ENCODE measurements at places on chromosomes 16 and 17. TPM values are rescaled to one million over a fixed set of nuclear protein-coding genes. Genes with fewer than 3 reads are reported as not detected.

DNA sequence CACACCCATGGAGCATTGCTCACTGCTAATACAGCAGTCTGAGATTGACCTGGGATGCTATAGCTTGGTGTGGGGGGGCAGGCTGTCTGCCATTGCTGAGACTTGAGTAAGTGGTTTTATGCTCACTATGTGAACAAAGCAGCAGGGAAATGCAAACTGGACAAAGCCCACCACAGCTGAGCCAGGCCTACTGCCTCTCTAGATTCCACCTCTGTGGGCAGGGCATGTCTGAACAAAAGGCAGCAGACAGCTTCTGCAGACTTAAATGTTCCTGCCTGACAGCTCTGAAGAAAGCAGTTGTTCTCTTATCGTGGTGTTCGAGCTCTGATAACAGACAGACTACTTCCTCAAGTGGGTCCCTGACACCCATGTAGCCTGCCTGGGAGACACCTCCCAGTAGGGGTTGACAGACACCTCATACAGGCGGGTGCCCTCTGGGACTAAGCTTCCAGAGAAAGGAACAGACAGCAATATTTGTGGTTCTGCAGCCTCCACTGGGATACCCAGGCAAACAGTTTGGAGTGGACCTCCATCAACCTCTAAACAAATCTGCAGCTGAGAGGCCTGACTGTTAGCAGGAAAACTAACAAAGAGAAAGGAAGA lies 2204.8 kb downstream of the TP53TG3F start:
- H3K36me3 ChIP-seq: no peaks in the 10 kb centered on the region
- no peak for DNase-seq
- no peak overlapping the region for H3K27ac ChIP-seq
- H3K27me3 ChIP-seq: no peaks in the 10 kb centered on the region
- H3K4me3 ChIP-seq: no peak overlapping the region
- no peaks in the 10 kb centered on the region for H3K4me1 ChIP-seq

- peak overlapping the region; percentile 65 for H3K27ac ChIP-seq
- no peak overlapping the region for H3K4me3 ChIP-seq
- H3K36me3 ChIP-seq: no peaks in the 10 kb centered on the region
- DNase-seq: peak; percentile 97
- H3K4me1 ChIP-seq: peaks cover 25% of the 10 kb centered on the region
These were observed 32.1 kb downstream of the ZFHX3 start for GRCh38 chr16:73015612-73016487.

The PRKCB gene
- total RNA-seq: 28.6 TPM

The TBC1D3E gene
- not detected for total RNA-seq

DNA sequence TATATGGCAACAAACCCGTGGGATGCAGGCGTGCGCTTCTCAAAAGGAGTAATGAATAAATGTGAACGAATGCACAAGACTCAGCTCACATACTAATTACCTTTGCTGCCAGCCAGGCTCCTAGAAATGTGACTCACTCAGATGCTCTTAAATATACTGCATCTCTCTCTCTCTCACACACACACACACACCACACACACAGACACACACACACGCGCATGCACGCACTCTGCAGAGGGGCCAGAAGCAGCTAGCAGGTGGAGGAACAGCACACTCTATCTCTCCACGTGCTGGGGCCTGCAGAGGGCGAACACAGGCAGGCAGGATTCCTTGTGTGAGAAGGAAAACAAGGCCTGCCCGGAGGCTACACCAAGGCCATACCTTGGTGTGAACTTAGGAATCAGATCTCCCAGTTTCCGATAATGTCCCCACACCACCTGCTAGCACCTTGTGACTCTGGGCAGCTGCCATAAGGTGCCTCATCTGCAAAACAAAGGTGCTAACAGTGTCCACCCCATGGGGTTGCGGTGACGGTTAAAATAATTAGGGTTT lies 5.3 kb downstream of the GPRC5B start:
- no peaks in the 10 kb centered on the region for H3K27me3 ChIP-seq
- H3K4me3 ChIP-seq: no peak overlapping the region
- no peaks in the 10 kb centered on the region for H3K36me3 ChIP-seq
- H3K4me1 ChIP-seq: no peaks in the 10 kb centered on the region

The C16orf89 gene
- 6.6 TPM for total RNA-seq

GRCh38 chr17:43114151-43114552 lies 11.0 kb downstream of the BRCA1 start:
- H3K27me3 ChIP-seq: no peaks in the 10 kb centered on the region
- no peak overlapping the region for H3K27ac ChIP-seq
- H3K36me3 ChIP-seq: no peaks in the 10 kb centered on the region
- no peak for DNase-seq
- H3K4me3 ChIP-seq: no peak overlapping the region

The IKZF3 gene
- 1.7 TPM for total RNA-seq

The SOX15 gene
- total RNA-seq: 6.3 TPM

The CPNE7 gene
- total RNA-seq: 0.18 TPM

The CLEC18A gene
- total RNA-seq: 8.0 TPM
